ENCODE measurements at places on chromosomes 6 and 20. TPM values are rescaled to one million over a fixed set of nuclear protein-coding genes. Genes with fewer than 3 reads are reported as not detected.

DNA sequence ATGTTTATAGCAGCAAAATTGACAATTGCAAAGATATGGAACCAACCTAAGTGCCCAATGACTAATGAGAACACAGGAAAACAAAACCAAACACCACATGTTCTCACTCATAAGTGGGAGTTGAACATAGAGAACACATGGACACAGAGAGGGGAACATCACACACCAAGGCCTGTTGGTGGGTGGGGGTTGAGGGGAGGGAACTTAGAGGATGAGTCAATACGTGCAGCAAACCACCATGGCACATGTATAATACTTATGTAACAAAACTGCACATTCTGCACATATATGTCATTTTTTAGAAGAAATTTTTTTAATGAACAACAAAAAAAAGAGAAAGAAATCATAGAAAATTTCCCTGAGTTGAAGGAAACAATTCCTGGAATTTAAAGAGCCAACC lies 3.9 kb downstream of the EPM2A start:
- no peak for DNase-seq

DNA sequence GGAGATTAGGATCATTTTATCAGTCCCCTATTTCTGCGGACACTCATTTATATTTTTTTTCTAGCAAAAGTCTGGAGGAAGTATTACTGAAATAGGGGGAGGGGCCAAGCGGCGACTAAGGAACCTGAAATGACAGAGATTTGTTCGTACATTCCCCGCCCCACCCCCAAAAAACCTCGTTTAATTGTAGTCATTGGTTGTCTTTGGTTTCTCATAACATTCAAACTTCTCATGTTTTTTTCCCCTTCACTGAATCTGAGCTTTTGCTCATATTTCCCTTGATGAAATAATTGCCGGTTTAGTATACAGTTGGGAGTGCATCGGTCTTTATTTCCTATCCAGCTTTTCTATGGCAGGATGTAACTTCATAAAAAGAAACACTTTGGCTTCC lies 768 bp upstream of the FYN start:
- DNase-seq = peak; percentile 32

CRISP3 gene
- total RNA-seq = 10.8 TPM

COL20A1 gene
- 1.2 TPM for total RNA-seq

GSTA3 gene
- not detected for total RNA-seq

GRCh38 chr20:20780127-20780824 lies 67.8 kb upstream of the RALGAPA2 start:
- peak; percentile 57 for DNase-seq

DNA sequence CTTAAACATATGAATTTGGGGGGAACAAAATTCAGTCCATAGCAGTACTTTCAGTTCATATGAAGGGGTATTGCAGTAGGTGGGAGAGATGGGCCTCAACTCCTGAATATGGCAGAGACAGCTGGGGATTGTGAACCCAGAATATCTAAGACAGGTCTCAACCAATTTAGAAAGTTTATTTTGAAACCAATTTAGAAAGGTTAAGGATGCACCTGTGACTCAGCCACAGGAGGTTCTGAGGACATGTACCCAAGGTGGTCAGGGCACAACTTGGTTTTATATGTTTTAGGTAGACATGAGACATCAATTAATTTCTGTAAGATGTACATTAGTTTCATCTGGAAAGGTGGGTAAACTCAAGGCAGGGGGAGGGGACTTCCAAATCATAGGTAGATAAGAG lies 59.5 kb downstream of the MYO6 start:
- DNase-seq = no peak
